Brain (organoid and tissue), 16 donors: ENCODE measurements at places on chromosomes 7 and 10.

DNA sequence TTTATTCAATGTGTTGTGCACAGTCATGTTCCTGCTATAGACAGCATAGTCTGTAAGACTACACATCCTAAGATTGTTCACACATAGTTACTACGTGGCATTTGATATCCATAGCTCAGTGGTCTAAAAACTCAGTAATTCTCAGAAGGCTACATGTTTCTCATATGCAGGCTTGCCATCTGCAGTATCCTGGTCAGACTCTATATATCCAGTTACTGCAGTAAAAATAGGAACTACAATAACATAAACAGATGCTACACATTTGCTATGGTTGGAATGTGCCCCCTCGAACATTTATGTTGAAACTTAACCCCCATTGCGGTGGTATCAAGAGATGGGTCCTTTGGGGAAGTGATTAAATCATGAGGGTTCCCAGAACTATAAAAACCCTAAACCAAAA is 1377.8 kb upstream of the LRRTM3 start:
- no peak for DNase-seq

GRCh38 chr10:24240041-24240751 is 31.3 kb downstream of the KIAA1217 start:
- DNase-seq = no peak

- no peak for DNase-seq
Measured at GRCh38 chr7:22680482-22680911, 46.5 kb upstream of the IL6 start.

GRCh38 chr10:73039635-73040034 is 57.0 kb downstream of the P4HA1 start:
- DNase-seq = no peak

- peak; percentile 79 for DNase-seq
Measured at GRCh38 chr7:29337546-29338116, 143.1 kb downstream of the CHN2 start.

- DNase-seq = peak; percentile 56
Measured at GRCh38 chr7:71962636-71963035, 449.5 kb downstream of the CALN1 start.

DNA sequence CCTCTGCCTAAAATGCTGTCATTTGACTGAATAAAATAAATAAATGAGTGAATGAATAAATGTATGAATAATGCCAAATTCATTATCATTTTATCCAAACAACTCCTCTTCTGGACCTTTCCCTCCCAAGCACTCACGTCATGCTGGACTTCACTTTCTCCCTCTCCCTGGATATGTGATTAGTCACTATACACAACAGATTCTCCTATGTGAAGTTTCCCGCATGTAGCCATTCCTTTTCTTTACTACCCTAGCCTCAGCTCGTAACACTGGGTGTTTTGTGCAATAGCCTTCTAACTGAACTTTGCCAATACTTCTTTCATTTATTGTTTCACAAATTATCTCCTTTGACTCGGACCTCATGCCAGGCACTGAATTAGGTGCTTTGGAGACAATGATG is 87.6 kb upstream of the IL6 start:
- DNase-seq = no peak

DNA sequence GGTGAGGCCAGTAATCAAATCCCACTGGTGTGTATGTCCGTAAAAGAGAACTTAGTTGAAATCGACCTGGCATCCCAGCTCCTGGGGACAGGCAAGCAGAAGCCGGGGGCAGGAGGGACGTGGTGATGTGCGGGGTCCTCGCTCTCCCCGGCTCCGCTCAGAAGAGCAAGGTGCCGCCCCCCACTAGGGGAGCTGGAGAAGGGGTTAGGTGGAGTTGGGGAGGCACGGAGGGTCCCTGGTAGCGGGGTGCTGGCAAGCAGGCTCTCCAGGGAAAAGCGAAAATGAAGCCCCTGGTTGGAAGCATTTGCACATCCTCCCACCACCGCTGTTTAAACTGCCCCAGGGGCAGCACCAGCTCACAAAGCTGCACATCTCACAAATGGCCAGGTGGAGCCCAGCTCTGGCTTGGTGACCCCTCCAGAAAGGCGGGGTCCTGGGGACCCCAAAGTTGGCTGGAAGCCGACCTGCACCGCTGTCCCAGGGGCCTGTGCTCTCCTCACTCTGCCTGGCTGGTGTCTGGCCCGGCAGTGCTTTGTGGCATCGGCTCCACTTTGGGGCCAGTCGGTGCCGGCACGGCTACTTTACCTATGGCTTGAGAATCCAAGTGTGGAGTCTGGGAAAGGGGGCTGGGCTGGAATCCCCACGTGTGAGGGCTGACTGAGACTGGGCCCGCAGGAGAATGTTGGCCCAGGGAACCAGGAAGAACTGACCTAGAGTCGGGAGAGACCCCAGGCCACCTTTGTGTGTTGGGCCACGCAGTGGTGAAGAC is 2.9 kb upstream of the CFAP46 start:
- no peak for DNase-seq

DNA sequence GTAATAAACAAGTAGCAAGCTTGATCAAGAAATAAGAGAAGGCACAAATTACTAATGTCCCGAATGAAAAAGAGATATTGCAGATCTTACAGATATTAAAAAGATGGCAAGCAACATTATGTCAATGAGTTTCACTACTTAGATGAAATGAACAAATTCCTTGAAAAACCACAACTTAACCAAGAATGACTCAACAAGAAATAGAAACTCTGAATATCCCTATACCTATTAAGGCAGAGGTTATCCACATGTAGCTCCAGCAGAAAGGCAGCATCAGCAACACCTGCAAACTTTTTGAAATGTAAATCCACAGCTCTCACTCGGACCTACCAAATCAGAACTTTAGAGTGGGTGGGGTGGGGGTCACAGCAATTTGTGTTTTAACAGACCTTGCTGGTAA is 33.6 kb downstream of the PDE1C start:
- DNase-seq = no peak

DNA sequence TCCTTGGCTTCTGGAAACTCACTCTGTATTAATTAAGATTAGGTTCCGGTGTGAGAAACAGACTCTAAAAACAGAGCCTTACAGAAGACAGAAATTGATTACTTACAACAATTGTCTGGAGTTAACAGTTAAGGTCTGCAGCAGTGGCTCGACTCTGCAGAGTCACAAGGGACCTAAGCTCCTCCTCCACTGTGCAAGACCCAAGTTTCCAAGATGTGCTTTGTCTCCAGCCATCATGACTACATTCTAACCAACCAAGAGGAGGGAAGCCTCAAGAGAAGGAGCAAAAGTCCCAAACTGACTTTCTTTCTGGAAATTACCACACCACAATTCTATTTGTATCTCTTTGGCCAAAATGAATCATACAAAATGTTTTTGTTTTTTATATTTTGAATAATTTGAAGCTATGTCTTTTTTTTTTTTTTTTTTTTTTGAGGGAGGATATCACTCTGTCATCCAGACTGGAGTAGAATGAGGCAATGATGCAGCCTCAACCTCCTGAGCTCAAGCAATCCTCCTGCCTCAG is 14.2 kb upstream of the ODAD2 start:
- no peak for DNase-seq
